ENCODE measurements at places on chromosomes 12 and 14. TPM values are rescaled to one million over a fixed set of nuclear protein-coding genes. Genes with fewer than 3 reads are reported as not detected.

Gene SMCO2
- not detected for total RNA-seq

- DNase-seq, result no peak
Observed at GRCh38 chr14:71230897-71231296, 323.6 kb downstream of the PCNX1 start.

DNA sequence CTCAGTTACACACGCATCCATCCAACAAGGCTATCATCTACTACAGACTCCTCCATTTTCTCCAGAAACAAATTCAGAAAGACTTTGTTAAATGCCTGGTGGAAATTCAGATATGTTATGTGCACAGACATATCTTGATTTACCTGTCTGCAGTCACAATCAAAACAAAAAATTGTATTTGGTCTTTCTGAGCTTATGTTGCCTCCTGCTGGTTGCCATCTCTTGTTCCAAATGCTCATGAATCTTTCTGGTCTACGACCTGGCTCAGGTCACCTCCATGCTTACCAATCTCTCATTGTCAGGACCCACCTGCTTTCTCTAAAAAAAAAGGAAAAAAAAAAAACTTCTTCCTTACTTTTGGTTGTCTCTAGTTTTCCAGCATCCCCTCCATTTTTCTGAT is 169.2 kb upstream of the PLXNC1 start:
- DNase-seq, result no peak

- peak; percentile 89 for DNase-seq
Observed at GRCh38 chr12:51025836-51026638, at the start of gene SLC11A2. Gene SLC11A2 (minus strand): TSS chr12:51026384. CDS start chr12:51010728, 15,656 bp downstream.

DNA sequence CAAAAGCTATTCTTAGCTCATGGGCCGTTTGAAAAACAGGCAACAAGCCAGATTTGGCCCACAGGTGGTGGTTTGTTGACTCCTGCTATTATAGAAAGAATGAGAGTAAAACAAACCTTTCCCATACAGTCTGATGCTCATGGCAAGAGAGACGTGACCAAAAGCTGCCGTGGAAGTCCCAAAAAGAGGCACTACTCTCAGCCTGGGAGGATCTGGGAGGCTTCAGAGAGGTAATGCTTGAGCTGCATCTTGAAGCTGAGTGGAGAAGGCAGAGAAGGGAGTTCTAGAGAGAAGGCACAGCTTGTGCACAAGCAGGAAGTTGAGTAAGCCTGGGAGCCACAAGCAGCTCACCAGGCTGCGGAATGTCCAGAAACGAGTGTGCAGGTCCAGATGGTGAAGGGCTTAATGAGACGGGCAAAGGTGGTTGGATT is 9.6 kb downstream of the PLXNC1 start:
- no peak for DNase-seq

GRCh38 chr12:62215506-62215905 is 44.7 kb upstream of the USP15 start:
- no peak for DNase-seq

DNA sequence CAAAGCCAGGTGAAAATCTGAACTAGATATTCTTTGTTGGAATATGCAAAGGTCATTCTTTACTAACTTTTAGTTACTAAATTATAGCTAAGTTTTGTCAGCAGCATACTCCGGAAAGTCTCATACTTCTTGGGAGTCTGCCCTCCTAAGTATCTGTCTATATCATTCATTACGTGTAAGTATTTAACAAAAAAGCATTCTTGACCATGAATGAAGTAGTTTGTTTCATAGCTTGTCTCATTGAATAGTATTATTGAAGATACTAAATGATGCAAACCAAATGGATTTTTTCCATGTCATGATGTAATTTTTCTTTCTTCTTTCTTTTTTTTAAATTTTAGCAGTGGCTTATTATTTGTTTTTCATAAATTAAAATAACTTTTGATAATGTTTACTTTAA is 9.8 kb upstream of the SPX start:
- no peak for DNase-seq

GRCh38 chr14:87698481-87698880 is 294.5 kb downstream of the GALC start:
- DNase-seq, result no peak

DNA sequence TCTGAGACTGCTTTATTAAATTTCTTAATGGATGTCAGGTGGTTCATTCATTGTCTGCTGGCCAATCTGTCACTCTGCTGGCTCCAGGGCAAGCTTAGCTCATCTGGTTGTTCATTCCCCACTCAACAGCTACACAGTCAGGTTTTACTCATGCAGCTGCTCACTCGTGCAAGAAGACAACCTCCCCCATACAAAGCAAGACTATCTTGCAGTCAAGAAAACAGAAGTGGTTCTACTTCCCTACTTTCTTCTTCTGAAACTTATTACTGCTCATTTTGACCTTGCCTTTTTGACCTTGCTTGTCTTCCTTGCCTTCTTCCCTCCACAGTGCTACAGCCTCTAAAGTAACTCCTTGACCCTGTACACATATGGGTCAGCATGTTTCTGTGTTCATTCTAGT is 277.9 kb downstream of the SSPN start:
- DNase-seq, result no peak

Gene SAMD4A
- total RNA-seq, result 5.4 TPM

Gene BHLHE41
- not detected for total RNA-seq

Gene GPR84
- total RNA-seq, result not detected

- no peak for DNase-seq
Observed at GRCh38 chr14:21267886-21268616, 1.2 kb downstream of the HNRNPC start.

DNA sequence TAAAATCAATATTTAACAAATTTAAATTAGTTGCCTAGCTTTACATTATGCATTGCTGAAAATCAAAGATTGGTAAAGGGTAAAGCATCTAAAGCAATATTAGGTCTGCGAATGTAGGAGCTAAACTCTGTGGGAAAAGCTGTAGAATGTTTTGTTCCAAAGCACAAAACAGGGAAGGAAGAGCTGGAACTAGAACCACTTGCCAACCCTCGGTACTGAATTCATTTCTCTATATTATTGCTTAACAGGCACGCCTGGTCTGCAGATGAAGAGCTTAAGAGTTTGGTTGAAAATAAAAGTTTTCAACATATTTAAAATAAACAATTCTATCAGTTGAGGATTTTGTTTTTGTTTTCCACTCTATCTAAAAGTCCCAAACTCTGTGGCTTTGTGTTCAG is 1252.8 kb upstream of the SEL1L start:
- DNase-seq, result no peak

Gene RNASE2
- total RNA-seq, result not detected

DNA sequence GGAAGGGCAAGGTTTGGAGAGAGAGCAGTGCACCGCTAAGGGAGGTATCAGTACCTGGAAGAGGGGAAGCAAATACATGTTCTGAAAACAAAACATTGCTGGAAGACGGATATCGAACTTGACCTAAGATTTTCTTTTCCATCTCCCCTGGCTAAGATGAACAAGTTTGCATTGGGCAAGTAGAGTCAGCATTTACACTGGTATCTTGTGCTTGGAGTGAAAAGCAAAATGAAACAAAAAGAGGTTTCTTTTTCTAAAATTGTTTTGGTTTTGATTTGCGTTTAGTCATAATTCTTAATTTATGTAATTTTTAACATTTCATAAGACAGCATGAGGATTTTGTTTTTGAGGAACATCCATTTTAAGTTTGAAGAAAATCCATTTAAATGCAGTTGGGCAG is 881.6 kb downstream of the NRXN3 start:
- no peak for DNase-seq

Gene TPPP2
- not detected for total RNA-seq

GRCh38 chr14:44462381-44462780 is 44.7 kb downstream of the FSCB start:
- no peak for DNase-seq

- peak; percentile 54 for DNase-seq
Observed at GRCh38 chr14:91873471-91874415, 6.4 kb upstream of the TC2N start.

Gene NFATC4
- total RNA-seq, result 0.32 TPM

- DNase-seq, result no peak
Observed at GRCh38 chr14:37592482-37593408, 2.3 kb downstream of the FOXA1 start.

DNA sequence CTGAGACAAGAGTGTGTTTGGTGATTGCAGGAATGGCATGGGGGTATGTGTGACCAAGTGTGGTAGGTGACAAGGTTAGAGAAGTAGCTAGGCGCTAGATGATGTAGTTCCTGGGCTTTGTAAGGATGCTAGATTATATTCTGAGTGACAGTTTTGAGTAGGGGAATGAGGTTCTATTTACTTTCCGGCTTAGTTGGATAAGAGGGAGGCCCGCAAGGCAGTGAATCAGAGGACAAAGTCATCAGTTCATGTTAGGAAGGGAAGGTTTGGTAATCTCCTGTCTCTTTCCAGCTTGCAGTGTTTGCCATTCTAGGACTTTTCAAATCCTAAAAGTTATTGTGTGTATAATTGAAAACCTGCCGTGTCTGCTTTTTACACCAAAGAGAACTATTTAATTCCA is 45.0 kb downstream of the CFAP54 start:
- DNase-seq, result no peak

- DNase-seq, result no peak
Observed at GRCh38 chr12:68667896-68668295, 18.9 kb upstream of the NUP107 start.

GRCh38 chr14:22848351-22849164 is 12.2 kb downstream of the MMP14 start:
- no peak for DNase-seq

Gene KRT78
- not detected for total RNA-seq

DNA sequence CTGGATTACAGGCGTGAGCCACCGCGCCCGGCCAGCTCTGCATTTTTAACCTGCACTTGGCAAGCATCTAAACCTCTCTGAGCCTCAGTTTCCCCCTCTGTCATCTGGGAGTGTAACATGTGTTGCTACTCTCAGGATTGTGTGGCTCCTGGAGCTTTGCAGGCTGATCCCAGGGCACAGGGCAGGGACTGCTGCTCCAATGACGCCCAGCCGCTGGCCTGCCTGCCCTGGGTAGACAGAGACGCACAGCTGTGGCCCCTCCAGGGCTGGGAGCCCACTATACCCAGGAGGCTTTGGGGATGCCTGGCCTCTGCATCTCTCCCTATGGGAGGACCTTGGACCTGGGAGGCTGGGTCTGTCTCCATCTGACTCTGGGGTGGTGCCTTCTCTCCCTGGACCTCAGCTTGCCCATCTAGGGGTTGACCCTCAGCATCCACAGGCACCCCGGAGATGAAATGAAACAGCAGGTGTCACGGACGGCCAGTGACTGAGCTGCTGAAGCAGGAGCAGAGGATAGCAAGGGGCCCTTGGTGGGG is 13.7 kb downstream of the ARL6IP4 start:
- no peak for DNase-seq

DNA sequence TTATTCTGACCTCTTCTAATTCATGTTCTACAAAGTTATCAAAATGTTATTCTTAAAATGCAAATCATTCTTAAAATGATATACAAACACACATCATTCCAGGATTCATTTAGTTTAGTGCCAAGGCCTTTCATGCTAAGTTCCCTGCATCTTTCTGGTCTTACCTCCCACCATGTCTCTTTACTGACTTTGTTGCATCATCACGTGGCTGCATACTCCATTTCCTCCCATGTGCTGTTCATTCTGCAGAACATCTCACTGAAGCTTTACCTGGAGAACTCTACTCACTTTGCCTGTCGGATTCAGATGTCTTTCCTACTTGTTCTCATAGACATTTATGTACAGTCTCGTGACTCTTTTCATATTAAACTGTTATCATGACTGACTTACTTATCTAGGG is 278.1 kb downstream of the RAD51B start:
- DNase-seq, result no peak

- DNase-seq, result no peak
Observed at GRCh38 chr12:54650409-54650808, 2.2 kb upstream of the DCD start.

Gene ANKS1B
- total RNA-seq, result 0.05 TPM

- no peak for DNase-seq
Observed at GRCh38 chr12:114726092-114726710, 42.2 kb upstream of the TBX3 start.

- DNase-seq, result no peak
Observed at GRCh38 chr14:38790916-38791315, 312.1 kb downstream of the SEC23A start.

Gene CRIP2
- 0.90 TPM for total RNA-seq

- DNase-seq, result peak; percentile 56
Observed at GRCh38 chr14:71555654-71556559, 376.3 kb upstream of the RGS6 start.

Gene A2M
- 3.2 TPM for total RNA-seq

Gene ARHGAP9
- 57.7 TPM for total RNA-seq

- no peak for DNase-seq
Observed at GRCh38 chr12:53860426-53861345, 77.9 kb upstream of the HOXC13 start.

Gene CLEC14A
- not detected for total RNA-seq

- DNase-seq, result no peak
Observed at GRCh38 chr12:59040656-59041055, 120.4 kb upstream of the LRIG3 start.

GRCh38 chr14:104048758-104049507 is 36.6 kb upstream of the ASPG start:
- no peak for DNase-seq

- no peak for DNase-seq
Observed at GRCh38 chr14:31867570-31867969, 209.5 kb upstream of the ARHGAP5 start.

Gene LTA4H
- total RNA-seq, result 65.1 TPM

DNA sequence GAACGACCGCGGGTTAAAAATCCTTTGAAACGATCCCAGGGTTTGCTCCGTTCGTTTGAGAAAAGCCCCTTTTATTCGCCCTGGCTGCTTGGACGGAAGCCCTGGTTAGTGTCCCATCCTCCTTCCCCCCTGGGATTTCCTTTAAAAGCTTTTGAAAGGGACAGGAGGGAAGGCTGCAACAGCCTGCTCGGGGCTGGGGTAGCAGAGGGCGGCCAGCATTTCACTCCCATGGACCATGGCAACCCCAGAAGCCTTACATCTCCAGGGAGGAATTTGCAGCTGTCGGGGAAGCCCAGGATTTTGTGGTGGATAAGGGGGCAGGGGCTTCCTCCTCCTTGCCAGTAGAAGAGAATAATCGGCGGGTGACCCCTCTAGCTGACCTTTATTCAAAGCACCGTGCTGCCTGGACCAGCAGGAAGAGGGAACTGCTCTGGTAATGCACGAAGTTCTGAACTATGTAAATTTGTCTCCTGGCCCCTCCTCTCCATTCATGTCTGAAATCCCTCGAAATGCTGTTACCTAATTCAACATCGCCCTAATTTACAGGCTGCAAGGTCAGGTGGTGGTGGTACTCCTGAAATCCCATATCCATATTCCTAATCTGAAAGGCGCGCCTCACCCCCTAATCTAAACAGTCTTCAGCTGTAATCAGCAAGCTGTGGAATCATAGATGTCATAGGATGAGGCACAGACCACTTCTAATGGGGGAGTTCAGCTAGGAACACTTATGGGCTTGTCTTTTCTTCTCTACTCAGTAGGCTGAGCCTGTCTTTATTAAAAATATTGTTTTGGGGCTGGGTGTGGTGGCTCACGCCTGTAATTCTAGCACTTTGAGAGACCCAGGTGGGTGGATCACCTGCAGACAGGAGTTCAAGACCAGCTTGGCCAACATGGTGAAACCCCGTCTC is 1.0 kb upstream of the CLIP1 start:
- DNase-seq, result no peak

DNA sequence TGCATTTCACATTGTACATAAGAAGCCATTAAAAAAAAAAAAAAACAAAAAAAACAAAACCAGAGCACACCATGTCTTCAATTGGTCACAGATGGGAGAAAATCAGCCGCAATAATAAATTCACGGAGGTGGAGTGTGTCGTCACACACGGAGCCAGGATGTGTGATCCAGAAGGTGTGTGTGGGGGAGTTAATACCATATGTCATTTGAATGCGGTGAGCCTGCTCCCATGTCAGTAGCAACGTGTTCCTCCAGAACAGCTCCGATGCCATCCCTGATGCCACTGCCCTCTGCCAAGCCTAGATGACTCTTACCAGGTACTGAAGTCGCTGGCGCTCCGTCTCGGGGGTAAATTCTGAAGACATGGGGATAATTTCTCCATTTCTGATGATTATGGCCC is 197.8 kb downstream of the PPM1H start:
- no peak for DNase-seq
